ENCODE measurements at places on chromosomes 13 and 19.

GRCh38 chr19:53192771-53193534, at the start of gene ZNF665:
ZNF665 (minus strand) TSS chr19:53193358; CDS start chr19:53182898, 10,460 bp downstream.
- peak; percentile 93 for DNase-seq

- DNase-seq, result no peak
These were observed 152.0 kb upstream of the SERP2 start for GRCh38 chr13:44221657-44222056.

DNA sequence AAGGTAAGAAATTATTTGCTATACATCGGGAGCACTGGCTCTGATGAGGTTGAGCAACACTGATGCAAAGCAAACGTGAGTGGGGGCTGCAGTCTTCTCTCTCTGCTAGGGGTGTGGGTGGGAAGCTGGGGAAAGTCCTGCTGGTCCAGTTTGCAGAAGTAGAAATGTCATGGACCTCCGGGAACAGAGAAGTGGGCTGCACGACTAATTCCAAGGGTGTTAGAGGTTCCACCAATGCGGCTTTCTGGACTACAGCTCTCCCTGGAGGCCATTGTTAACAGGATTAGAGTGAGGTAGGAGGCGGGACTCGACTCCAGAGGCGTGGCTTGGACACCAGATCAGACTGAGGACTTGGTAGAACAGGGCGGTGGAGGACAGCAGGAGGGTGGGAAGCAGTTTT, 5.7 kb upstream of the FBXO27 start:
- no peak for DNase-seq

DNA sequence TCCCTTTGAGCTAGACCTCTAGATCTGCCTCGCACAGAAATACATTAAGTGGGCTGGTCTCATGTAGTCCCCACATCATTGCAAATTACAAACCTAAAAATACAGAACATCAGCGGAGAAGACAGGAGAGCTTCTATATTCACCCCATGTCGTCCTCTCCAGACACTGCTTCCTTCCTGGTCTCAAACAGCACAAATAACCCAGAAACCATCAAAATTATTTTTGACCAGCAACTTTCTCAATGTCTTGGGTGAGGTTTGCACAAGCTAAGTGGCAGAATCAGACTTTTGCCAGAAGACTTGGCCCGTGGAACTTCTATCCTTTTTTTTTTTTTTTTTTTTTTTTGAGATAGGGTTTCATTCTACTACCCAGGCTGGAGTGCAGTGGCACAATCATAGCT, 28.2 kb downstream of the CLEC17A start:
- DNase-seq, result no peak
